Cortex of kidney (tissue), 1 donor: ENCODE measurements at places on chromosomes 6 and 20.

DNA sequence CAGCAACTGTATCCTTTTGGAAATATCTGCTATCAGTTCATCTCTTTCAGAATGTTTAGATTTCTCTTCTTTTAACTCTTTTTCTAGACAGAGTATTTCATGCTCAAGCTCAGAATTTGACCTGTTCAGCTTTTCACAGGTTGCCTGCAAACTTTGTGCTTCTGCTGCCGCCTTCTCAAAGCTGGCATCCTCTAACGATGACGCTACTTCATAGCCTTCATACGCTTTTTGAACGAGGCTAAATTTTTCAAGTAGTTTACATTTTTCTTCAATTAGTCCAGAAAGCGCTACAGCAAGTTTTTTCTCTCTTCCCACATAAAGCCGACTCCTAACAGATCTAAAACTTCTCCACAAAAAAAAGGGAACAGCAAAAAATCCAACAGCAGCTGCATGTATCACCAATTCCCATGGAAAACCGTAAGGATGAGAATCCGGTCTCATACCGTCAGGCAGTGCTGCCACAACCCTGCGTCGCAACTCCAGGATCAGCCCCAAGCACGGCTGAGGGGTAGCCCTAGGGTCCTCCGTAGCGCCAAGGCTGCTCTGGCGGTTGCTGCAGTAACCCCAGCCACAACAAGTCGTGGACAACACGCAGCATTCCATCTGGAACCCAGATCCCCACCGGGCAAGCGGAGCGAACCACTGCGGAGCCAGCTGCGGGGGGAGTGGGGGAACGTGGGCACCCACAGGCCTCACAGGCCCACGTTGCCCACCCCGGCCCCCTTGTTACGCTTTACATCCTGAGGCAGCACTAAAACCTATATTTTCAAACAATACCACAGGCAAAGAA is 30.6 kb downstream of the DACT2 start:
- DNase-seq = no peak

DNA sequence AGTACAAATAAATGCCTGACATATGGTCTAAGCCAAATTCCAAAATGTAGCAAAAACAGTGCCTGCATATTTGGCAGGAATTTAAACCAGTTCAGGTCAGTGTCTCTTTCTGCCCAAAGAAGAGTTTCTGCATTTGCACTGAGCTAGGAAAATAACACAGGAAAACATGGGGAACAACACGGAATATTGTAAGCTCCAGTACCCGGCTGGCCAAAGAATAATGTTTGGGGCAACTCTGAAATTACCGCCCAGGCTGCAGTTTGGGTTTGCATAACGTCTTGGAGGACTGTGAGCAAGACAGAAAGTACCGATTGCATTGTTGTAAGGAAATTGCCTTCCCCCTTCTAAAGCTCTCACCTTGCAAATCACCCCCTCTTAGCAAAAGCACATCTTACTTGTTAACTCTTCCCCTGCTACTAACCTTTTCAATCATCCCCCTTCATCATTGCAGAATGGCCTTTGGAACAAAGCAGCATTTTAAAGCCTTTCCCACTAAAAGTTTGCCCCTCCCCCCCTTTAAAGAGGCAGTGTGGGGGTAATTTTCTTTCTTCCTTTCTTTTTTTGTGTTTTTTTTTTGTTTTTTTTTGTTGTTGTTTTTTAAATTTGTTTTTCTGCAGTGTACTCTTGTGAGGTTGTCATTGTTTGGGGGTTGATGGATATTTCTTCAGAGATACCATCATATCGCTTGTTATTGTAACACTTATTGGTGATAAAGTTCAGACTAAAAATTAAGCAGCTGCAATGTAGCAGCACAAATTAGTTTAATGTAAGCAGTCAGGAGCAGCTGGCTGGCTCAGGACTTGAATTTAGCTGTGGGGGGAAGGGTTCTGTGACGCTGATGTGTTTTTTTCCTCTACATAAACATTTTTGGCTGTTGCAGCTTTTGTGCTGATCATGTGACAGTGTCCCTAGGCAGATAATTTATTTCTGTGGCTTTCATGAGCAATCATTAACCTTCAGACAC is 100.0 kb upstream of the CITED2 start:
- no peak for DNase-seq

DNA sequence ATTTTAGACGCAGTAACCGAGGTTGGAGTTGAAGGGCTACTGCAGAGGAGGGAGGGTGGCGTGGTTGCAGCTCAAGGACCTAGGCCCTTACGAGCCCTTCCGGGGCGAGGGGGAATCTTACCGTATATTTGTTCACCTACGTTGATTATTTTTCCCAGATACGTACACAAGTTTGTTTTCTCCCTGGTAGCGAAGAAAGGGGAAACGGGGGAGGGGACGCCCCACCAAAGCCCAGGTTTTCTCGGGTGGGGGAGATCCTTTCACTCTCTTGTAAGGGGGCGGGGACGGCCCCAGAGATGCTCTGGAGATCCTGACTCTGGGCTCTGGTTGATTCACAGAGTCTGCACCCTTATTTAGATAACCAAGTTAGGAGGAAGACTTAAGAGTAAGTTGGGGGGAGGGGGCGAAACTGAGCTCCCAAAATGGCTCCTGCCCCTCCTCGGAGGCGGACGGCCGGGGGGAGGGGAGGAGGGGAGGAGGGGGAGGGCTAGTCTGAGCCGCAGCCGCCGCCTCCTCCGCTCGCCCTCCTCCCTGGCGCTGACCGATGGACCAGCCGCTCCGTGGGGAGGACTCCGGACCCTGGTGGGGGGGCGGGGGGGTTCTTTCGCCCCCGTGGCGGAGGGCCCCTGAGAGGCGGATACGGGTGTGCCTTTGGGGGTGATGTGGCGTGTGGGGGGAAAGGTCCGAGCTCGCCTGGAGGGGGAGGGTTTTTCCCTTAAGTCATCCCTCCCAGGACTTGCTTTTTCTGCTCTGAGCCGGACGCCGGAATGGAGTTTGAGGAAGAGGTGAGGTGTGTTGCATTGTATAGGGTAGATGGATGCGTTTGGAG is 2.2 kb downstream of the BRD2 start:
- DNase-seq = no peak

DNA sequence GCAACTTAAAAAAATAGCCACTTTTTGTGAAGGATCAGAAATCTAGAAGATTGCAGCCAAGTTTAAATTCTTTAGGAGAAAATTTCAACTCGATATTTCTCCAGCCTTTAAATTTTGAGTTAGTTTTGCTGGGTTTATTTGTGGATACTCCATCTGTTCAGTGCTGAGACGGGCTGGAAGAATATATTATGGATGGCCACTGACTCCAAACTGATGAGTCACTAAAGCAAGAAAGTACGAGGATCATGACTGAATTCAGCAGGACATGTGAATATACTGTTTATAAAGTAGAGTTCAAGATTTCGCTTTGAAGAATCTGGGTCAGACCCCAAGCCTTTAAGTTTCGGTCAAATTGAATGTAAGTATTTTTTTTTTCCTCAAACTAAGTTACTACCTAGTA is 199.5 kb downstream of the ADGRB3 start:
- no peak for DNase-seq

- DNase-seq = no peak
Observed at GRCh38 chr6:105382496-105382895, 20.4 kb downstream of the PREP start.

DNA sequence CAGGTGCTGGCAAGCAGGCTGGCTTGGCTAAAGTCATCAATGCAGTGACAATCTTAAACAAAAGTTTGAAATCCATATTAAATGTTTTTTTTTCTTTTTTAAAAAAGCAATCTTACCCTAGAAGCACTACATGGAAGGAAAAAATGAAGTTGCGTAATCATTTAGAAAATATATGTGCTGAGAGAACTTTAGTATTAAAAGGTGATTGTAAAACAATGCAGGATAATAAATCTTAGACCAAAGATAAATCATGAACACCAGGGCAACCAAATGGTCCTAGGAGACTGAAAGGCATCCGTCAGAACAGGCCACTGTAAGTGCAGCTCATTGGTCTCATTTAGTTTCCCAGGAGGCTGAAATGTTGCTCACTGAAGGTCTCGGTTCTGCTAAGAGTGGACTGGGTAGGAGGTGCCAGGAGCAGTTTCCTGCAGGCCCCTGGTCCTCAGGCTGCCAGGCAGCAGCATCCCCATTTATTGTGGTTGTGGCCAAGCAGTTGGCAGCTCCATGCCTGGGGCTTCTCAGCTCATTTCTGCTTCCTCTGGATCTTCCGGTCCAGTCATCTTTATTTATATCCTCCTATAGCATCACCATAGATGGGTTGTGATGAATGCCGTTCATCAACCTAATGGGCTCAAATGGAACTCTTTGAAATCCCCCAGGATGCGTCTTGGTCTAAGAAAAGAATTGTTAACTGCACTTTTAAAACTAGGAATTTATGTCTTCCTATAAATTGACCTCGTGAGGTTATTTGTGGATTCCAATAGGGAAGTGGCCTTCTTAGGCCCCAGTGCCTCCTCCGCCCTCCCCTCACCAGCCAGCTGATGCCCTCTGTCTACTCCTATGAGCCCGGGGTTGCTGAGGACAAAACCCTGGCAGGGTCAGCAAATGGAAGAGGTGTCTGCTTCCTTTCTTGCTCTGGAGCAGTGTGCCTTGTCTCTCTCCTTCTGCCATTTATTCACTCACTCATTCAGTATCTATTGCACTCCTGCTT is 269.0 kb downstream of the UST start:
- DNase-seq = no peak

DNA sequence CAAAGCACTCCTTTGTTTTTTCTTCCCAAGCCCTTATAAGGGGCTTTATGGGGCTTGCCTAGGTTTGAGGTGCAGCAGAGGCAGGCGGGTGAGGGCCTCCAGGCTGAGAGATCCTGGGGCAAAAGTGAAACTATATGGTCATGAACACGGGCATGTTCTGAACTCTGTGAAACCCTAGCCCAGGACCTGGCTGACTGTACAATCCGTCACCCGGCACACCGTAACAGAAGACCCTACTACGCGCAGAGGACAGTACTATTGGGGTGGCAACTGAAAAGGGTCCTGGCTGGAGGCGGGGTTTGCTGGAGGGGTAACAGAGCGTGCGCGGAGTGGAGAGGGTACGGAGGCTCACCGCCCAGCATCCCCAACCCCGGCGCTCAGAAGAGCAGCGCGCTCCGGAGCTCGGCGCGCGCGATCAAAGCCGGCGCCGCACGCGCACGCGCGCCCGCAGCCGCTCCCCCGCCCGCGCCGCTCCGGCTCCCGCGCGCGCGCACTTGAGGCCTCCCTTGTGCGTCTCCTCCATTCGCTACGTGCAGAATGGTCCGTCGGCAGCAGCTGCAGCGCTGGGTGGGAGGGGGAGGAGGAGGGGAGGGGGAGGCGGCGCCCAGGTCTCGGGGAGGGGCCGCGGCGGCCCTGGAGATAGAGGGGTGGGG is 54.2 kb downstream of the MRPL14 start:
- no peak for DNase-seq

GRCh38 chr20:38620441-38620840 is 18.8 kb downstream of the ARHGAP40 start:
- DNase-seq = no peak

GRCh38 chr6:149264629-149265028 is 52.9 kb upstream of the TAB2 start:
- no peak for DNase-seq

GRCh38 chr20:53794529-53795115 is 201.0 kb upstream of the ZNF217 start:
- no peak for DNase-seq

GRCh38 chr6:79602859-79603258 is 28.3 kb upstream of the SH3BGRL2 start:
- DNase-seq = no peak

GRCh38 chr20:51700809-51701285 is 67.3 kb downstream of the ATP9A start:
- no peak for DNase-seq

- no peak for DNase-seq
Observed at GRCh38 chr20:15245896-15246295, 908.5 kb upstream of the FLRT3 start.

GRCh38 chr6:75368151-75368779 is 83.7 kb upstream of the TMEM30A start:
- DNase-seq = no peak

GRCh38 chr20:59164686-59165391 is 1.2 kb downstream of the ZNF831 start:
- no peak for DNase-seq

GRCh38 chr20:53574259-53574789 is 19.3 kb downstream of the ZNF217 start:
- no peak for DNase-seq
